ENCODE measurements at places on chromosomes 16 and 17.

DNA sequence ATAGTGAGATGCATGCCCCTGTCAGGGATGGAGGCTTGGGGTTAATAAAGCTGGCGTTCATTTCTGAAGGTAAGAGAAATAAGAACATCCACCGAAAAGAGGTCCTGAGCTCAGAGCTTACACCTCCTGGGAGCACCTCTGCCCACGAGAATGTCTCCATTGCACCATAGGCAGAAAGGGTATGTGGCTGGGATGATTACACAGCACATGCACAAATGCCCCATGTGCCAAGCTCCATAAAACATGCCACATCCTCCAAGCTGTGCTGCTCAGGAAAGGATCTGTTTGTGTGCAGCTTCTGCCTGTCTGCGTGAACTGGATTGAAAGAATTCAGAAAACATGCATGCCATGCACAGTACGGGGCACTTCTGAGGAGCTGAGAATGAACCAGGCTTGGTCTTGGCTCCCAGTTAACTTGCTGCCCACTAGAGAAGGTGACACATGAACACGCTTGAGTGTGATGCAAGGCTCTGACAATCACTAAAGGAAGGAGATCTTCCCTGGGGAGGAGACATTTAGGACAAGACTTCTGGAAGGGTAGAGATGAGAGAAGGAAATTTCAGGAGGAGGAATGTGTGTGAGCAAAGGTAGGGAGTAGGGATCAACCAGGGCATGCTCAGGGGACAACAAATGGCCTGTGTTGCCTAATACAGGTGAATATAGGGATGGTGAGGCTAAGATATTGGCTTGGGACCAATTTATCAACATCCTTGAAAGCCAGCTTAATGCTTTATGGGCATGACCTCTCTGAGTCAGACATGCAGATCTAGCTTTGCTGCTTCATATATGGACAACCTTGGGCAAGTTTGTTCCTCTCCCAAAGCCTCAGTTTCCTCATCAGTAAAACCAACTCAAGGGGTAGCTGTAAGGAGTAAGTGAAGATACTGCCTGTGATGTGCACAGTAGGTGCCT, 32.0 kb upstream of the SMPD3 start:
- DNase-seq: no peak

- no peak for DNase-seq
Observed at GRCh38 chr16:30570636-30571444, 674 bp downstream of the ZNF688 start.

DNA sequence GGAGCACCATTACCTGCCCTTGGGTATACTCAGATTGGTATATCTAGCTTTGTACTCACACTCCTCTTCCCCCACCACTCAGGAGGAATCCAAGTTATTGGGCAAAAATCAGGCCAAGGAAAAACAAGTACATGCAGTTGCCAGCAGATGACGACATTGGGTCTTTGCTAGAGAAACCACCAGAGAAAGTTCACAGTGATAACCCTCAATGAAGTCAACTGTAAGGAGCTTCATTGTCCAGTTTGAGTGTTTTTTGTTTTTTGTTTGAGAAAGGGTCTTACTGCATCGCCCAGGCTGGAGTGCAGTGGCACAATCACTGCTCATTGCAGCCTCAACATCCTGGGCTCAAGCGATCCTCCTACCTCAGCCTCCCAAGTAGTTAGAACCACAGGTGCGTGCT, 34.6 kb upstream of the TOX3 start:
- DNase-seq: no peak

GRCh38 chr17:2085648-2085949, 30.7 kb downstream of the HIC1 start:
- no peak for DNase-seq

GRCh38 chr17:2749784-2750181, 331 bp upstream of the CCDC92B start:
- DNase-seq: peak; percentile 77

GRCh38 chr17:17453088-17453487, 23.7 kb upstream of the MED9 start:
- DNase-seq: no peak

GRCh38 chr17:13594762-13595598, 6.7 kb downstream of the HS3ST3A1 start:
- peak; percentile 65 for DNase-seq

DNA sequence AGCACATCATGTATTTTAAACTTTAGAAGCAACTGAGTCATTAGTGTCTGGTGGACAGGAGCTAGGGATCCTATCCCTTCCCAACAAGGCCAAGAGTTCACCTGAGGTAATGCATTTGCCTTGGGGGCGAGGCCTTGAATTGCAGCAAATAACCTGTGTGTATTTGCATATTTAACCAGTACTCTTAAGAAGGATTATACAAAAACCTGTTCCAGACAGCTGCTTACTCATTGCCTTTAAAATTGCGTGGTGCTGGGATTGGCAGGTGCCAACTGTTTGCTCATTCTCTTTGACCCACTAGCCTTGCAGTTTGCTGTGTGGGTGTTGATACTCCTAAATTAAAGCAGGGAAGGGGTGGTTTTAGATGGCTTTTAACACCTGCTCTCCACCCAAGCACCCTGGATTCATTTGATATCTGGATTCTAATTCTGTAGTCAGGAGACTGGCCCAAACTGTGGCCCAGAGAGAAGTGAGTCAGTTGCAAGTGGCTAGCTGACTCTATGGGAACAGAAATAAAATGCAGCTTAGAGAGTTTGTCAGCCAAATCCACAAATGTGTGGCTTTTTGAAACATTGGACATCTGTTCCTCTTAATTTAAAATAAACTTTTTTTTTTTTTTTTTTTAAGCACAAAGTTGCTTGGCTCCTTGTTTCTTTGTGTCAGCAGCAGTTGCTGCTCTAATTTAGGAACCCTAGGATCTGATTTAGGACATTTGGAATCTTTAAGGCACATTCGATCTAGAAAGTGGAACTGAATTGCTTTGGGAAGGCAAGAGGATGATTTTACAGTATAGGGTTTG, 46.9 kb downstream of the TUBD1 start:
- no peak for DNase-seq

DNA sequence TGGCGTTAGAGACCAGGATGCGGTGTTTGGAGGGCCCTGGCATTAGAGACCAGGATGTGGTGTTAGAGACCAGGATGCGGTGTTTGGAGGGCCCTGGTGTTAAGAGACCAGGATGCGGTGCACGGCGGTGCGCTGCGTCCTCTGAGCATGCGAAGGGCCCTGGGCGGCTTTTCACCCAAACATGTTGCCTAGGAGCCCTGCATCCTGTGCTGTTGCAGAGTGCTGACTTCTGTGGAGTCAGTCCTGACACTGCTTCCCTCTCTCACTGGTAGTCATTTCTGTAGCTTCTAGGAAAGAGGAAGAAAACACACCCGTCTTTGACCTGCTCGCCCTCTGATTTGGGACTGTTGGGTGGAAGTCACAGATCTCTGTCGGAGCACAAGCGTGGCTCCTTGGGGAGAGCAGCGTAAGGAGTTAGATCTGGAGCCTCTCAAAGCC, 141.2 kb downstream of the LAT start:
- DNase-seq: no peak
